ENCODE measurements at places on chromosomes 12 and 14. TPM values are rescaled to one million over a fixed set of nuclear protein-coding genes. Genes with fewer than 3 reads are reported as not detected.

DNA sequence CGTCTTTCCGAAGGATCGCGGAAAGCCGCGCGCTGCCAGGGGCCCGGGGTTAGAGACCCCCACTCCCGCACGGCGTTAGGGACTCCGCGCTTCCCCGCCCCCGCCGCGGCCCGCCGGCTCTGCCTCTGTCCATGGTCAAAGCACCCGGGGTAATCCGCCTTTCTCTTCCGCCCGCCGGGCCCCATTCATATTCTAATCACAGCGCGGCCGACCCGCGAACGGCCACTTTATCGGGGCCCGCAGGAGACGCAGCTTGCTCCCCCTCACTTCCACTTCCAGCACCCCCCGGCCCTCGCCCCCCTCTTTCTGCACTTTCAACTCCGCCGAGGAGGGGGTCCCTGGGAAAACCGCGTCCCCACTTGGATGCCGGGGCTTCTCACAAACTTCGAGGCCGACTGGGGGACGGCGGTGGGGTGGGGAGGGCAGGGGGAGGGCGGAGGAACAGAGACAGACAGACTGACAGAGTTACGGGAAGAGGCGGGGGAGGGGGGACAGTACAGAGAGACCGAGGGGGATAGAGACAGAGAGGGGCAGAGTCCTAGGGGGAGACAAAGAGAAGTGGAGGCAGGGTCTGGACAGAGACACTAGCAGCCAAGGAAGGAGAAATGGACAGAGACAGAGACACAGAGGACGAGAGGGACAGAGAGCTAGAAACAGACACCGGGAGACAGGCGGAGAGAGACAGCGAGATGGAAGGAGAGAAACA, 1.1 kb upstream of the RFX4 start:
- H3K27ac ChIP-seq: no peak overlapping the region
- H3K27me3 ChIP-seq: peaks cover 9% of the 10 kb centered on the region
- no peaks in the 10 kb centered on the region for H3K36me3 ChIP-seq
- no peak for DNase-seq

DNA sequence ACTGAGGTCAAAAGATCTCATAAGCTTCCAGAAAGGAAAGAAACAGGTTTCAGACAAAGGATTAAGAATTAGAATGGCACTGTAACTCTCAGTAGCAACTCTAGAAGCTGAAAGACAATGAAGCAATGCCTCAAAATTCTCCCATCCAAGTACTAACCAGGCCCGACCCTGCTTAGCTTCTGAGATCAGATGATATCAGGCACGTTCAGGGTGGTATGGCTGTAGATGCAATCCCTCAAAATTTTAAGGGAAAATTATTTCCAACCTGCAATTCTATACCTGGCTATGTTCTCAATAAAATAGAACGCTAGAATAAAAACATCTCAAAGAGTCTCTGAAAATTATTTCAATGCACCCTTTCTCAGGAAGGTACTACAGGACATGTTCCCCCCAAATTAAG, 19.6 kb downstream of the NOXRED1 start:
- no peak overlapping the region for H3K27ac ChIP-seq
- H3K4me3 ChIP-seq: no peak overlapping the region
- H3K4me1 ChIP-seq: no peaks in the 10 kb centered on the region
- H3K36me3 ChIP-seq: no peaks in the 10 kb centered on the region
- no peaks in the 10 kb centered on the region for H3K27me3 ChIP-seq
- DNase-seq: no peak

DNA sequence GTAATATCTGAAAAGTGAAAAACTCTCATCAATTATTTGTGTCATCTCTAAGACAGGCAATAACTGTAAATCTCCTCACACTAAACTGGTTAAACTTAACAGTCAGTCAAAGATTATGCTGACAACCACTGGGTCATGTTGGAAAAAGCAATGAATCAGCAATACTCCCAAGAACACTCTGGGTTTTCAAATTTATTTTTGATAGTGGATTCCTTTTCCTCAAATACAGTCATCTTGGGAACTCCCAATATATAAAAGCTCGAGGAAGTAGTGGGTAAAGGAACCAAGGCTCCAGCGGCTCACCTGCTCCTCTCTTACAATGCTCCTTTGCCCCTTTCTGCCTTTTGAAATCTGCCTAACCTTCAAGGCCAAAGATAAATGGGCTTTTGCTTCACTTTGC, 70.0 kb downstream of the ARMH4 start:
- H3K4me1 ChIP-seq: no peaks in the 10 kb centered on the region
- no peak for DNase-seq
- no peaks in the 10 kb centered on the region for H3K27me3 ChIP-seq
- H3K36me3 ChIP-seq: no peaks in the 10 kb centered on the region
- no peak overlapping the region for H3K27ac ChIP-seq

Gene OVCH1
- not detected for total RNA-seq

DNA sequence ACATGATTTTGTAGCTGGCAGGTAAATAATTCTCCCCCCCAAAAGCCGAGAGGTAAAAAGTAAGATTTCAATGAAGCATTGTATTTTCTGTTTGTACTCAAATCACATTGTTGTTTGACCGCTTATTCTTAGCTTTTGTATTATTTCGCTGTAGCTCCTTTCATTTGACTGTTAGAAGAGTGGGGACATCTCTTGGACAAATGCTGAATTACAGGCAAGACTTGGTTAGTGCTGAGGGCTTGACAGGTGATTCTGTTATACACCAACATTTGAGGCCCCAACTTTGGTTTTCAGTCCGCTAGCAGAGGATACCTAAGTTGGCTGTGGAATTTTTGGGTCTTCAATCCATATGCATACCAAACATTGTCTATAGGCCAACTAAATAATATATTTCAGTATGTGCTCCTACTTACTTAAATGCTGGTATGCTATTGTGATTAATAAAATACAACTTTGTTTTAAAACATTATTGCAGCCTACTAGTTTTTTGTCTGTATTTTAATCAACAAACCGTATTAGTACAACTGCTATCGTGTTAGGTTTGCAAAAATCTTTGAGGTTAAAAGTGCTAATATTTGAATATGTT, 102.2 kb downstream of the ERC1 start:
- no peak overlapping the region for H3K27ac ChIP-seq
- no peaks in the 10 kb centered on the region for H3K4me1 ChIP-seq
- peak; percentile 63 for DNase-seq
- no peaks in the 10 kb centered on the region for H3K27me3 ChIP-seq
- no peak overlapping the region for H3K4me3 ChIP-seq
- no peaks in the 10 kb centered on the region for H3K36me3 ChIP-seq

DNA sequence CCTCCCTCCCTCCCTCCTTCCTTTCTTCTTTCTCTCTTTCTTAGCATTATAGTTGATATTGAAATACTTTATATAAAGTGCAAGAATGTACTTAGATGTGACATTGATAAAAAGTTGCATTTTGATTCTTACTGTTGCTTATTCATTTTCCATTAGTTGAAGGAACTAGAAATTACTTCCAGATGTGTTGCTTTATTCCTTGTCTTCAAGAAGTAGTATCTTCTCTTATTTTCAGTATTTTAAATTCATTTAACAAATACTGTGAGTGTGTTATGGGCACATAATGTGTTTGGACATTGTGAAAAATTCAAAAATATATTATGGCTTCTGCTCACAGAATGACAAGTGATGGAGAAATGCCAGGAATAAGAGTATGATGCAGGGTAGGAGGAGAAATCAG, 45.6 kb downstream of the TRMT5 start:
- H3K27ac ChIP-seq: no peak overlapping the region
- H3K36me3 ChIP-seq: no peaks in the 10 kb centered on the region
- H3K27me3 ChIP-seq: no peaks in the 10 kb centered on the region
- DNase-seq: no peak
- H3K4me1 ChIP-seq: no peaks in the 10 kb centered on the region
- H3K4me3 ChIP-seq: no peak overlapping the region

Gene DLK1
- not detected for total RNA-seq

- no peak overlapping the region for H3K27ac ChIP-seq
- H3K4me3 ChIP-seq: no peak overlapping the region
- H3K27me3 ChIP-seq: no peaks in the 10 kb centered on the region
- H3K36me3 ChIP-seq: no peaks in the 10 kb centered on the region
These were observed 47.5 kb downstream of the MRPL42 start for GRCh38 chr12:93514853-93515252.

Gene IGF1
- total RNA-seq: 1.1 TPM

Gene TNFAIP2
- total RNA-seq: 5.0 TPM

DNA sequence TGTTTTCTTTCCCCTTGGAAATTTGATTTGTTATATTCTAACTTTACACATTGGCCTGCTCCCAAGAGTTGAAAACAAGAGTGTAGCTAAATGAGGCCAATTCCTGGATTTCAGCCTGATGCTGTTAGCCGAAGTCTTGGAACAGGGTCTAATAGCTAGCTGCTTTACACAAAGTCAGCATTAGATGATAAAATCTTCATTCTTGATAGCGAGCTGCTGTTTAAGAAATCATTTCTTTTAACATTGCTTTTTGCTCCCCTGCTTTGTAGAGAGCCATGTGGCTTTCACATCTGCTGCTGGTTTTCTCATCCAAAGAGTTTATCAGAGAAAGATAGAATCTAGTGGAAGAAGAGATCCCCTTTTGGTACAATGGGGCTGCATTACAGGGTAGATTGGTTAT, 22.3 kb downstream of the FBXW8 start:
- H3K36me3 ChIP-seq: peaks cover 5% of the 10 kb centered on the region
- DNase-seq: no peak
- no peaks in the 10 kb centered on the region for H3K27me3 ChIP-seq

Gene TBX5
- total RNA-seq: not detected

- no peak overlapping the region for H3K27ac ChIP-seq
- H3K27me3 ChIP-seq: no peaks in the 10 kb centered on the region
- H3K4me3 ChIP-seq: no peak overlapping the region
- no peak for DNase-seq
These were observed 42.0 kb upstream of the TSPAN9 start for GRCh38 chr12:3035171-3035570.

- no peak overlapping the region for H3K27ac ChIP-seq
- no peak for DNase-seq
- no peaks in the 10 kb centered on the region for H3K4me1 ChIP-seq
- no peaks in the 10 kb centered on the region for H3K27me3 ChIP-seq
- H3K36me3 ChIP-seq: no peaks in the 10 kb centered on the region
These were observed 54.6 kb upstream of the STON2 start for GRCh38 chr14:81454572-81455218.

Data from naive thymus-derived CD4-positive, alpha-beta T cell (primary cell).